ENCODE measurements at places on chromosomes 3 and 15. TPM values are rescaled to one million over a fixed set of nuclear protein-coding genes. Genes with fewer than 3 reads are reported as not detected.

Gene PIERCE2
- polyA plus RNA-seq, result 13.1 TPM

Gene OR4M2
- not detected for polyA plus RNA-seq

Gene ATP8B4
- polyA plus RNA-seq, result 1.0 TPM

Gene XPC
- polyA plus RNA-seq, result 21.9 TPM

Gene NUP210
- 8.2 TPM for polyA plus RNA-seq

Gene PCLAF
- 10.8 TPM for polyA plus RNA-seq

Gene PARP6
- 200 TPM for polyA plus RNA-seq

Gene MINDY2
- 21.0 TPM for polyA plus RNA-seq

Gene AGTR1
- polyA plus RNA-seq, result 1.3 TPM

Gene TMC3
- not detected for polyA plus RNA-seq

Gene DALRD3
- 145 TPM for polyA plus RNA-seq

Gene PRR20G
- not detected for polyA plus RNA-seq

Gene LCTL
- polyA plus RNA-seq, result not detected

Gene RARB
- polyA plus RNA-seq, result 13.2 TPM

Gene CDHR4
- polyA plus RNA-seq, result not detected

Gene ZNF501
- 5.6 TPM for polyA plus RNA-seq

Gene KCNAB1
- 17.0 TPM for polyA plus RNA-seq

Gene BCHE
- polyA plus RNA-seq, result 2.0 TPM

Gene CD200R1
- 0.72 TPM for polyA plus RNA-seq

Gene CCR5
- not detected for polyA plus RNA-seq

Gene TASOR
- 84.8 TPM for polyA plus RNA-seq

Gene GATA2
- polyA plus RNA-seq, result not detected

Gene TCAIM
- polyA plus RNA-seq, result 31.2 TPM

Gene PDIA5
- 4.9 TPM for polyA plus RNA-seq

Gene SST
- polyA plus RNA-seq, result 12.1 TPM

Gene SLC25A20
- polyA plus RNA-seq, result 7.1 TPM

Gene SI
- not detected for polyA plus RNA-seq

Gene TTC21A
- 9.4 TPM for polyA plus RNA-seq

Gene C3orf33
- 9.0 TPM for polyA plus RNA-seq

Gene GOLGA8R
- polyA plus RNA-seq, result not detected

Gene STX19
- not detected for polyA plus RNA-seq

Gene GOLGA6B
- polyA plus RNA-seq, result not detected

Gene CYP11A1
- not detected for polyA plus RNA-seq

Gene HCLS1
- 0.28 TPM for polyA plus RNA-seq

Gene CLDN16
- polyA plus RNA-seq, result not detected

Gene C15orf39
- 0.44 TPM for polyA plus RNA-seq

Gene GP9
- polyA plus RNA-seq, result not detected

Gene MAP2K1
- 24.7 TPM for polyA plus RNA-seq

Gene MUC20
- polyA plus RNA-seq, result 1.8 TPM

Gene HTR3C
- polyA plus RNA-seq, result not detected

Gene EXD1
- 0.40 TPM for polyA plus RNA-seq

Gene ACAA1
- polyA plus RNA-seq, result 66.2 TPM

Gene ERICH6
- not detected for polyA plus RNA-seq

Gene TNFSF10
- polyA plus RNA-seq, result not detected

Gene DUOX1
- polyA plus RNA-seq, result not detected

Gene AADAC
- not detected for polyA plus RNA-seq

Gene CD200
- 178 TPM for polyA plus RNA-seq

Gene MAP6D1
- polyA plus RNA-seq, result 2.8 TPM

Gene FGF7
- polyA plus RNA-seq, result 0.04 TPM

Gene RTP4
- not detected for polyA plus RNA-seq

Gene RAB6B
- 60.8 TPM for polyA plus RNA-seq

Gene IL20RB
- 2.0 TPM for polyA plus RNA-seq

All from neural cell (in vitro differentiated cells).